Bronchial smooth muscle cell (primary cell): ENCODE measurements at places on chromosomes 5 and 9. TPM values are rescaled to one million over a fixed set of nuclear protein-coding genes. Genes with fewer than 3 reads are reported as not detected.

The SLCO4C1 gene
- under 0.01 TPM in 1 of 2 replicates, not detected in the other for total RNA-seq

The CDC20B gene
- 0.09 TPM in 1 of 2 replicates, not detected in the other for total RNA-seq

The KCNV2 gene
- not detected in 2 replicates for total RNA-seq

The SCGB3A2 gene
- total RNA-seq = not detected in 2 replicates

The PCDHGA6 gene
- total RNA-seq = 2.4 and 3.9 TPM in 2 replicates
